ENCODE measurements at places on chromosomes 12 and 14.

- DNase-seq, result no peak
These were observed 43.7 kb upstream of the KITLG start for GRCh38 chr12:88623777-88624548.

DNA sequence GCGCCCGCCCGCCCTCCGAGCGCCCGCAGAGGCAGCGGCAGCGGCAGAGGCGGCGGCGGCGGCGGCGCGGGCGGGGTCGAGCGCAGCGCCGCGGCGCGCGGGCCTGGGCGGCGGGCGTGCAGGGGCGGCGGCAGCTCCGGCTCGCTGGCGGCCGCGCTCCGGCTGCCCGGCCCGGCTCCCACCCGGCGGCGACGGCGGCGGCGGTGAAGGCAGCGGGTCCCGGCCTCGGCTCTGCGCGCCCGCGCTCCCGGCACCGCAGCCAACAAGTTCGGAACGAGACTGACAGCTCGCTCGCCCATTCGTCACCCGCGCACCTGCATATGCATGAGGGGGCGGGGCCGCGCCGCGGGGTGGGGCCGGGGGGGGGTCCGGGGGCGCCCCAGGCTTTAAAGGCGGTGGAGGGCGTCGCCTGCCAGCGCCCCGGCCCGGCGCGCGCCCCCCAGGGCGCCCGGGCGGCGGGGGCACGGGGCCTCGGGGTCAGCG, at the start of gene JAG2:
Gene JAG2 (minus strand): TSS at position 281 of the 483 bp plus-strand sequence. CDS start 356 bp downstream, outside the sequence.
- no peak for DNase-seq

GRCh38 chr14:105433161-105433605, 13.6 kb downstream of the MTA1 start:
- DNase-seq, result no peak

- no peak for DNase-seq
These were observed 120.1 kb downstream of the ITPR2 start for GRCh38 chr12:26712892-26713291.
